ENCODE measurements at places on chromosomes 16 and 17.

GRCh38 chr17:80847496-80848230 lies 144.0 kb upstream of the CHMP6 start:
- DNase-seq = no peak

- no peak for DNase-seq
Observed at GRCh38 chr17:929586-929985, 50.0 kb downstream of the NXN start.

- no peak for DNase-seq
Observed at GRCh38 chr16:21103941-21104860, 46.4 kb downstream of the DNAH3 start.

GRCh38 chr16:77171745-77172635 lies 19.0 kb upstream of the MON1B start:
- DNase-seq = no peak

DNA sequence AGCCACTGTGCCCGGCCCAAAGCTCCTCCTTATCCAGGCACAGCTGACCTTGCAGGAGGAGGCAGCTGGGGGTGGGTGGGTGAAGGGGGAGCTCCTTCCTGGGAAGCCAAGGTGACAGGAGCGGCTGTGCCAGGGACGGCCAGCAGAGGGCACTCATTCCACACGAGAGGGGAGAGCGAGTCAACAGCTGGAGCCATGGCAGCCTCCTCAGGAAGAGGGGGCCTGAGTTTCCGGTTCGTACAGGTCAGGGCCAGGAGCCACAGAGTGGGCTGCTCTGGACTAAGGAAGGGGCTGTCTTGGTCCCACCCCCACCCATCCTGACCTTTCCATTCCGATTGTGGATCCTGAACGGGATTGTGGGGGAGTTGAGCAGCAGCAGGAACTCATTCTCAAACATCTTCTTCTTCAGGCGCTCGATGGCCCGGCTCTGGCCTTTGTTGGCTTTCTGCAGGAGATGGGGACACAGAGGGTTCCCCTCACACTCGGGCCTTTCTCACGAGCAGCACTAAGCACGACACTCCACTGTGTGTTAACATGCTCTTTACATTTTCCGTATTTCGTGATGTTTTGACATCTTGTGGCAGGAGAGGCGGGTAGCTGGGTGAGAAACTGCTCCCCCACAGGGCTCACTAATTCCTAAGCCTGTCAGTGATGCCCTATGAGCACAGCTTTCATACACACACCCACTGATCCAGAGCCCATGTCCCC lies 61.6 kb downstream of the TIMM22 start:
- no peak for DNase-seq

- no peak for DNase-seq
Observed at GRCh38 chr16:8955828-8956227, 7.9 kb downstream of the USP7 start.

DNA sequence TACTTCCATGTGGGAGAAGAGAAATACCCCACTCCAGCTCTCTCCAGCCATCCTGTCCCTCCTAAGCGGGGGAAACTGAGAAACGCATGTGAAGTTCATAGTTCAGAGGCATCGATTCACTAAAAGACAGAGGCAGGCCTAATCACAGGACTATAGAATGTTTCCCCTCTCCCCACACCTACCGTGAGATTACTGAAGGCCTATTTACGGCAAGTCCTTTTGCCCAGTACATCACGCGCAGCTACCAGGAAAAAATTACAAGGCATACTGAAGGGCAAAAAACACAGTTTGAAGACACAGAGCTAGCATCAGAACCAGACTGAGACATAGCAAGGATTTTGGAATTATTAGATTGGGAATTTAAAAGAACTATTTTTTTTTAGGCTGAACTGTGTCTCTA lies 29.1 kb upstream of the IRX5 start:
- DNase-seq = no peak

DNA sequence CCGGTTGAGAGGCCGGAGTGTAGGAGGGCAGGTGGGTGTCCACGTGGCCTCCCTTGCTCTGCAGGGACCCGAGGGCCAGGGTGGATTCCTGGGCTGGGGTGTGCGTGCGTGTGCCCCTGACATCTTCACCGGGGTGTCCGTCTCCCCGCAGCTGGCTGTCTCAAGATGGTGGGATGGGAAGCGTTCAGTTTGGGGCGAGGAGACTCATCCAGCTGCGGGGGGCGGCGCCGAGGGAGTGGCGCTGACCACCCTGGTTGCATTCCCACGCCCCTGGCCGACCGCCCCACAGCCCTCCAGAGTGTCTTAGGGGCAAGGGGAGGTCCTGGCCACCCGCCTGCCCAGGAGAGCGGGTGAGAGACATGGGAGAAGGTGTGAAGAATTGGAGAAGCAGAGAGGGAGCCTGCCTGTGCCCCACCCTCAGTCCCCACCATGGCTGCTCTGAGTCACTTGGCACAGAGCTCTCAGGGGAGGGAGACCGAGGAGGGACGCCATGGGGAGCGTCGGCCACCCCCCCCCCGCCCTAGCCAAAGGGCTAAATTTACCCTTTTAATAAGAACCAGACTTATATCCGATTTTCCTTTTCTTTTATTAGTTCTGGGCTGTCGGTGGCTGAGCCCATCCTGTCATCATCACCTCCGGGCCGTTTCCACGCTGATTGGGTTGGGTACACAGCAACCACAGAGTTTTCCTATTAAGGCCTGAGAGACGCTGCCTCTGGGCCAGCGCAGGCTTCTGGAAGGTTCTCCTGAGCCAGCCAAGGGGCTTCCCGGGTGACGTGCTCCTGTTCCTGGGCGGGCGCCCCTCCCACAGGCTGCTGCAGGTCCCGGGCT lies 22.0 kb downstream of the BAHCC1 start:
- DNase-seq = no peak

DNA sequence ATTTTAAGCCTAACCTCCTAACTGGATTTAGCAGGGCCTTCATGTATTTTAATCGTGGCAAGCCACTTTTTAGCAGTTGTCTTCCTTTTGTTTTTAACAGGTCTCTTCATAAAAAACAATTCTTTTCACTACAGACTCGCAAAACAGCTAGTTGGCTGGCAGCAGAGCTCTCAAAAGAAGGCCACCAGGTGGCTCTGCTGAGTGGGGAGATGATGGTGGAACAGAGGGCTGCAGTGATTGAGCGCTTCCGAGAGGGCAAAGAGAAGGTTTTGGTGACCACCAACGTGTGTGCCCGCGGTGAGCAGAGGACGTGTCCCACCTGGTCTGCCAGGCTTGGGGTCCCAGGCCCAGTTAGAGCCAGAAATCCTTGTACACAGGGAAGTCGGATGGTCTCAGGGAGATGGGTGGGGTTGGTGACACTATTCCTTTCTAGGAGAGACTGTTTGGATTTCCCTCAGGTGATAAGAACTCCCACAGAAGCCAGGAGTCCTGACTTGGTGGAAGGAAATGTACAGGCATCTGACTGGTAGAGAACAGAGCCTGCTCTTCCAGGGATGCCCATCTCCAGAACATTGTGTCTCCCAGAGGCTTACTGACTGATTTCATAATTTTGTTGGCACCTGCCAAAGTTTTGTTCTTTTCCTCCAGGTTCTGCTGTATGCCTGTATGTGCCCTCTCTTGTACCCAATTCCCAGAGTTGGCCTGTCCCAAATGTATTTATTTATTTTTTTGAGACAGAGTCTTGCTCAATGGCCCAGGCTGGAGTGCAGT lies 14.9 kb upstream of the DDX19A start:
- no peak for DNase-seq

- no peak for DNase-seq
Observed at GRCh38 chr17:78998311-78999055, 11.1 kb downstream of the CANT1 start.

DNA sequence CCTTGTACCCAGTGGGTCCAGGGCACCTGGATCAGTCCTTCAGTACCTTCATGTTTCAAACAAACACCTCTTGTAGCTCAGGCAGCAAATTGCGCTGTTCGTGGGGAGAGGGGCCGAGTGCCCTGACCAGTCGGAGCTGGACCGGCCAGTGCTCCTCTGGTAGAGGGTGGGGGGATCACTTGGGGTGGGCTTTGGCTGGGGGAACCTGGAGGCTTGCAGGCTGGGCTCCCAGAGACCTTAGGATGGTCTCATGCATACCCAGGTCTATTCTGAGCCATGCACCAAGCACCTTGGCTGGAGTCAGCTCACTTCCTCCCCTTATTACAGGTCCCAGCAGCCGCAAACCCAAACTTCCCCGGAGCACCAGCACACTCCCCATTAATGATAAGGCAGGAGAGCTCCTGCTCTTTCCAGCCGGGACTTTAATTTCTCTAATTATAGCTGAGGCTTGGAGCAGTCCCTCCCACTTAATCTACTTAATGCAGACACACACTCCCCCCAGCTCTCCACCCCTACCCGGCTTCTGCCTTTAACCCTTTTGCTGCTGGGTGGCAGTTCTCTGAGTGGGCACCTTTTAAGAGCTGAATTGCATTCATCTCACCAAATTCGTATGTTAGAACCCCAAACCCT lies 26.3 kb upstream of the MGAT5B start:
- no peak for DNase-seq

DNA sequence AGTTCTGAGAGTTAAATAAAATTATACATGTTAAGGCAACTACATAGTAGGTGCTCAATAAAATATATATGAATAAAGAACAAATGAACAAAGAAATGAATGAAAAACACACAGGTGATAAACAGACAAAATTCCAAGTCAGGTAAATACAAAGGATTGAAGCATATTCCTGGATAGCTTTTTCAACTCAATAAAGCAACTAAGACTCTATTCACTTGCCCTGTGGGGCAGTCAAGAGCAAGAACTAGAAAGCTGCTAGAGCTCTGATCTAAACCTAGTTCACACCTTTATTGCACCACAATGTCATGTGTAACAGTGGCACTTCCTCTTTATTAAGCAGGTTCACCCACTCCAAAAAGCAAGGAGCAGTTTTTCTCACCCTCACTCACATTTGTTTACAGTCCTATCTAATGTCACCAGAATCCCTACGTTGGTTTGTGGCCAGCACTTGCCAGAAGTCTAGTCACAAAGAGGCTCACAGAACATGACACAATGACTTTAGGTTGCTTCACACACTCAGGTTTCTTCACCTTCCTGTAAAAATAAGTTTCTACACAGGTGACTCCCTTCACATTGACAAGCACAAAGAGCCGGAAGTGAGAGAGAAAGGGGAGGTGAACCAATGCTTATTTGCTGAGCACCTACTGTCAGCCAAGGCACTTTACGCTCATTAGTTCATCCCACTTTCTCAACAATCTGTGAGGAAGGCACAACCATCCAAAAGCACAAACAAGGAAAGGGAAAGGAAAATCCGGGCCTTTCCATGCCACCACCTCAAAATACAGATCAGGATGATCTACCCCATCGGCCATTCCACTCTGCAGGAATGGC lies 70.8 kb downstream of the XPO6 start:
- no peak for DNase-seq

- DNase-seq = no peak
Observed at GRCh38 chr16:30535106-30535776, 583 bp upstream of the ZNF747 start.

GRCh38 chr17:4899341-4900230 lies at the start of gene C17orf107:
TSS of gene C17orf107 (plus strand) at chr17:4899536. CDS start at chr17:4899763, 227 bp downstream.
- no peak for DNase-seq

GRCh38 chr16:66272461-66272860 lies 94.0 kb upstream of the CDH5 start:
- DNase-seq = no peak

- no peak for DNase-seq
Observed at GRCh38 chr16:8305201-8305600, 285.1 kb downstream of the TMEM114 start.

DNA sequence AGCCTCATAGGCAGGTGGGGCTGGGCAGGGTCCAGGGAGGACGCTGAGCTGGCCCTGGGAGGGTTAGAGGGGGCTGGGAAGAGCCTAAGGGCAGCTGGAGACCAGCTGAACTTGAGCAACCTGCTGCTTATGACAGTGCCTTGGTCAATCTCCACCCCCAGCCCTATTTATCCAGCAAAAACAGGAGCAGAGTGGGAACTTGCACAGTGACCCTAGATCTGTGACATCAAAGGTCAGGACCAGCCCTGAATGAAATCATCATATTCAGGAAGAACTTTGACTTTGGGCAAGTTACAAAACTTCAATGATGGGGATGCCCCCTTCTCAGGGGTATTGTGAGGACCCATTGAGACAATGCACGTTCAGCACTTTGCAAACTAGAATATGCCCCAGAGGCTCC lies 9.4 kb downstream of the CD300LF start:
- no peak for DNase-seq

- DNase-seq = no peak
Observed at GRCh38 chr17:69898601-69899000, 176.4 kb upstream of the KCNJ16 start.

- no peak for DNase-seq
Observed at GRCh38 chr17:75019710-75020109, 7.2 kb downstream of the MRPL58 start.

Data from esophagus squamous epithelium (tissue), 5 donors.